ENCODE measurements at places on chromosomes 7 and 10.

- H3K4me3 ChIP-seq = no peak overlapping the region
- no peaks in the 10 kb centered on the region for H3K36me3 ChIP-seq
- no peak overlapping the region for H3K27ac ChIP-seq
- H3K4me1 ChIP-seq = peaks cover 9% of the 10 kb centered on the region
- H3K27me3 ChIP-seq = no peaks in the 10 kb centered on the region
Observed at GRCh38 chr7:111499027-111499426, 63.3 kb downstream of the IMMP2L start.

- no peak for DNase-seq
- H3K36me3 ChIP-seq = no peaks in the 10 kb centered on the region
- no peak overlapping the region for H3K4me3 ChIP-seq
Observed at GRCh38 chr10:85311613-85312337, 983.4 kb downstream of the CCSER2 start.

DNA sequence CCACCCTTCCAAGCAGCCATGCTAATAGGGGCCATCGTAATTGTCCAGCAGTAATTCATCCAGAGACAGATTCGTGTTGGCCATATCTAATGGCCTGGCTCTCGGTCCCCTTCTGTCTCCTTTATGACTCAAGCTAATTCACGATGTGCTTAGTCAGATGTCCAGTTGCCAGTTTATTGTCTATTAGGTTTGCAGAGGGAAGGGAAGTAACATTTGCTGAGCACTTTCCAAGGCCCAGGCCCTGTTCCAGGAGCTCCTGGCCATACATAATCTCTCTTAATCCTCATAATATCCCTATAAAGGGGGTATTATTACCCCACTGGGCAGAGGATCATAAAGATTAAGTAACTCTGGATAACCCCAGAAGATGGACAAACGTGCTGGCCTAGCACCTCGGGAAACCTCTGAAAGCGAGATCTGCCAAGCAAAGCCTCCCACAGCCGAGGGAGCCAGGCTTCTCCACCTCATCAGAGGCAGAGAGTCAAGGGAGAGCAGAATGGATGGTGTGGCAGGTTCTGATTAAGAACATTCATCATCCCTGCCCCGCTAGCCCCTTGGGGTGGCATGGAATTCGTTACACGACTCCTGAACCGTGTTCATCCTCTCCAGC lies 153.7 kb downstream of the PLXNA4 start:
- peak; percentile 55 for DNase-seq
- H3K4me1 ChIP-seq = no peaks in the 10 kb centered on the region
- no peaks in the 10 kb centered on the region for H3K27me3 ChIP-seq
- no peak overlapping the region for H3K27ac ChIP-seq

GRCh38 chr10:64209561-64209960 lies 688.4 kb downstream of the REEP3 start:
- no peak overlapping the region for H3K27ac ChIP-seq
- no peak for DNase-seq
- no peak overlapping the region for H3K4me3 ChIP-seq
- H3K27me3 ChIP-seq = no peaks in the 10 kb centered on the region

DNA sequence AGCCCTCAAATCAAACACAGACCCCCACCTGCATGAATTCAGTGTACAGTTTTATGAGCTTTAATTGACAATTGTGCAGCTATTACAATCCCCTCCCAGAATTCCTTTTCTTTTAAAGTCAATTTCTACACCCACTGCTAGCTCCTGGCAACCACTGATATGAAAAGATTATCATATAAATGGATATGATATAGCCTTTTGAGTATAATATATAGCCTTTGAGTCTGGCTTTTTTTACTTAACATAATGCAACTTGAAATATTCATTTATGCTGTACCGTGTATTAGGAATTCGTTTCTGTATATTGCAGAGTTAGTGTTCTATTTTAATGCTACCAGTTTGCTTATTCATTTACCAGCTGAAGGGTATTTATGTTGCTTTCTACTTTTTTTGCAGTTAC lies 127.7 kb downstream of the CCSER2 start:
- H3K4me1 ChIP-seq = no peaks in the 10 kb centered on the region
- 0 out of 2 replicates have a peak, but pooled peaks cover 4% of the 10 kb centered on the region for H3K36me3 ChIP-seq
- H3K27ac ChIP-seq = no peak overlapping the region
- no peak overlapping the region for H3K4me3 ChIP-seq
- H3K27me3 ChIP-seq = no peaks in the 10 kb centered on the region
- no peak for DNase-seq

DNA sequence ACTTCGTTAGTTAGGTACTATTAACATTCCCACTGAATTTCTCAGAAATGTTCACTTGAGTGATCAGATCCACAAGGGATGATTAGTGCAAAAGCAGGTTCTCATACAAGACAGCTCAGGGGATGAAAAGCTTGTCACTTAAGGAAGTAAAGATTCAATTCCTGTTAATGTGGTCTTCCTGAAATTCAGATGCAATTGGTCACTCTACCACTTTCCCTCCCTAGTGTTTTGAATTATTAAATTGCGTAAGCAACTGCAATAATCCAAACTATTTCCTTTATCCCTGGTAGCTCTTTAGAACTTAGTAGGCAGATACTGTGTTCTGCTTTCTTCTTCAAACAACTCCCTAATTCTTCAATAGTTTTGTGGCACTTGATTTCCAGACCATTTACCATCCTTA lies 121.4 kb downstream of the MAGI2 start:
- DNase-seq = peak; percentile 1
- H3K4me3 ChIP-seq = no peak overlapping the region
- H3K27me3 ChIP-seq = no peaks in the 10 kb centered on the region
- H3K4me1 ChIP-seq = no peaks in the 10 kb centered on the region
- H3K27ac ChIP-seq = no peak overlapping the region

DNA sequence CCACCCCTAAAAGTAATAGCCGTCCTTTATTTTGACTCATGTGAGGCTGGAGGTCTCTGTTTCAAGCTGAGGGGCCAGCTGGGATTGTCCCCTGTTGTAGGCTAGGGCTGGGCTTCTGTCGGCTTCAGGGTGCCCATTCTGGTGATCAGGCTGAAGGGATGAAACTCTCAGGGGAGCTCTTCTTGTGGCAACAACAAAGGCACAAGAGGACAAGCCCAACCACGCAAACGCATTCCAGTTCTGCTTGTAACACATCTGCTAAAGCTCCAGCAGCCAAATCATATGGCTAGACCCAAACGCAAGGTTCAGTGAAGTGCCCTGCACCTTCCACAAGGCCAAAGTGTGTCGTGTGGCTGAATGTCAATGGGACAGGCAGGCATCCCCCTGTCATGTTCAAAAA lies 405.7 kb downstream of the INHBA start:
- H3K27me3 ChIP-seq = no peaks in the 10 kb centered on the region
- no peaks in the 10 kb centered on the region for H3K36me3 ChIP-seq
- no peak overlapping the region for H3K27ac ChIP-seq
- no peak for DNase-seq

DNA sequence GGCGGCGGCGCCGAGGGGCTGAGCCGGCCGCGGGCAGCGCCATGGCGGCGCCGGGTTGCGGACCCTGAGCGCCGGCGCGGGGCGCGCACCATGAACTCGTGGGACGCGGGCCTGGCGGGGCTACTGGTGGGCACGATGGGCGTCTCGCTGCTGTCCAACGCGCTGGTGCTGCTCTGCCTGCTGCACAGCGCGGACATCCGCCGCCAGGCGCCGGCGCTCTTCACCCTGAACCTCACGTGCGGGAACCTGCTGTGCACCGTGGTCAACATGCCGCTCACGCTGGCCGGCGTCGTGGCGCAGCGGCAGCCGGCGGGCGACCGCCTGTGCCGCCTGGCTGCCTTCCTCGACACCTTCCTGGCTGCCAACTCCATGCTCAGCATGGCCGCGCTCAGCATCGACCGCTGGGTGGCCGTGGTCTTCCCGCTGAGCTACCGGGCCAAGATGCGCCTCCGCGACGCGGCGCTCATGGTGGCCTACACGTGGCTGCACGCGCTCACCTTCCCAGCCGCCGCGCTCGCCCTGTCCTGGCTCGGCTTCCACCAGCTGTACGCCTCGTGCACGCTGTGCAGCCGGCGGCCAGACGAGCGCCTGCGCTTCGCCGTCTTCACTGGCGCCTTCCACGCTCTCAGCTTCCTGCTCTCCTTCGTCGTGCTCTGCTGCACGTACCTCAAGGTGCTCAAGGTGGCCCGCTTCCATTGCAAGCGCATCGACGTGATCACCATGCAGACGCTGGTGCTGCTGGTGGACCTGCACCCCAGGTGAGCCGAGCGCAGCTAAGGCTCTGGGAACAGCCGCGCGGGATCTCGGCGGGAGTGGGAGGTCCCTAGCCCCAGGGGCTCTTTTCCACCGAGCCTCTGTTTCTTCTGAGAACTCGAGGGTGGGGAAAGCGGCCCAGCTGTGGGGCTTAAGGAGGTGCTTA lies at the start of gene GPR26:
TSS of gene GPR26 (plus strand) at position 38 of the 919 bp plus-strand sequence. CDS start at position 91, 53 bp downstream.
- DNase-seq = peak; percentile 57
- no peaks in the 10 kb centered on the region for H3K36me3 ChIP-seq
- no peak within 1 kb of the TSS for H3K27ac ChIP-seq

- H3K4me1 ChIP-seq = no peaks in the 10 kb centered on the region
- no peak for DNase-seq
Observed at GRCh38 chr7:72035266-72035665, 376.9 kb downstream of the CALN1 start.

DNA sequence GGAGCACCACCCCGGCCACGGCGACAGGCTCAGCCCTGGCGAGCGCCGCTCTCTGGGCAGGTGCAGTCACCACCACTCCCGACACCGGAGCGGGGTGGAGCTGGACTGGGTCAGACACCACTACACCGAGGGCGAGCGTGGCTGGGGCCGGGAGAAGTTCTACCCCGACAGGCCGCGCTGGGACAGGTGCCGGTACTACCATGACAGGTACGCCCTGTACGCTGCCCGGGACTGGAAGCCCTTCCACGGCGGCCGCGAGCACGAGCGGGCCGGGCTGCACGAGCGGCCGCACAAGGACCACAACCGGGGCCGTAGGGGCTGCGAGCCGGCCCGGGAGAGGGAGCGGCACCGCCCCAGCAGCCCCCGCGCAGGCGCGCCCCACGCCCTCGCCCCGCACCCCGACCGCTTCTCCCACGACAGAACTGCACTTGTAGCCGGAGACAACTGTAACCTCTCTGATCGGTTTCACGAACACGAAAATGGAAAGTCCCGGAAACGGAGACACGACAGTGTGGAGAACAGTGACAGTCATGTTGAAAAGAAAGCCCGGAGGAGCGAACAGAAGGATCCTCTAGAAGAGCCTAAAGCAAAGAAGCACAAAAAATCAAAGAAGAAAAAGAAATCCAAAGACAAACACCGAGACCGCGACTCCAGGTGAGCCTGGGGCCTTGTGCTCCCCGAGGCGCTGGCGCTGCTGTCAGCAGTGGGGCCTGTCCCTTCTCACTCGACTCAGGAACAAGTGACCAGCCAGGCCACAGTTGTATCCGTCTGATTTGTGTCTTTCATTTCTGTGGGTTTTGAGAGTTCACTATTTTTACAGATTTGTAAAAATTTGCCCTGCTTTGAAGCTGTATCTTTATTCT lies 117.7 kb downstream of the CYTH3 start:
- H3K36me3 ChIP-seq = peaks cover 31% of the 10 kb centered on the region
- H3K27ac ChIP-seq = no peak overlapping the region
- H3K4me3 ChIP-seq = no peak overlapping the region
- H3K4me1 ChIP-seq = no peaks in the 10 kb centered on the region
- no peaks in the 10 kb centered on the region for H3K27me3 ChIP-seq

DNA sequence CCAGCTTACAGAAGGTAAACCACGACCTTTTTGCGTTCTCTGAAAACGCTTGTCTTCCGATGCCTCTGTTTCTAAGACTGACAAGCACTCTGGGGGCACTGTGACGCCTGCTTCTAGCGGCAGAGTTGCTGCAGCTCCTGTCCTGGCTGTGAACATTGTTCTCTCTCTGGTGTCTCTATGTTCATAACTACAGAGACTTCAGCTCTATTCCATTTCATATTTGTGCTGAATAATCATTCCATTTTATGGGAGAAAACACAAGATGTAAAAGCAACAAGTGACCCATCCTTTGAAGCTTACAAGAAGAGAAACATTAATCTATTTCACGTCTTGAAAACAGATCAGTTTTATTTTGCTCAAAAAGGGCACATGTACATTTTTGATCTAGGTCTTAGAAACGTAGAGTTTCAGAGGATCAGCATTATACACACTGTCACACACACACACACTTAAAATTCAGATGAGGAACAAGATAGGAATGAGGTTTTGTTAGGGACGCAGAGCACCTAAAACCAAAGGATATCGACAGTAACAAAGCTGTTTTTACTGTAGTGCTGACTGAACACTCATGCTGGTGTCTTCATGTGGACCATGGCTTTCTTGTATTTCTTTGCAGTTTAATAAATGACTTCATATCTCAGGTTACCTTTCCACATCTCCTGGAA lies 3.0 kb downstream of the IKZF1 start:
- H3K27ac ChIP-seq = no peak overlapping the region
- no peaks in the 10 kb centered on the region for H3K4me1 ChIP-seq
- peaks cover 78% of the 10 kb centered on the region for H3K27me3 ChIP-seq
- H3K4me3 ChIP-seq = no peak overlapping the region
- DNase-seq = no peak

GRCh38 chr10:78732381-78732780 lies 336.4 kb upstream of the ZMIZ1 start:
- H3K4me3 ChIP-seq = no peak overlapping the region
- H3K27ac ChIP-seq = no peak overlapping the region
- no peaks in the 10 kb centered on the region for H3K36me3 ChIP-seq
- peaks cover 19% of the 10 kb centered on the region for H3K27me3 ChIP-seq

GRCh38 chr10:11131112-11131639 lies 113.5 kb downstream of the CELF2 start:
- no peak overlapping the region for H3K4me3 ChIP-seq
- no peaks in the 10 kb centered on the region for H3K36me3 ChIP-seq
- H3K27me3 ChIP-seq = no peaks in the 10 kb centered on the region
- H3K27ac ChIP-seq = no peak overlapping the region
- no peak for DNase-seq

DNA sequence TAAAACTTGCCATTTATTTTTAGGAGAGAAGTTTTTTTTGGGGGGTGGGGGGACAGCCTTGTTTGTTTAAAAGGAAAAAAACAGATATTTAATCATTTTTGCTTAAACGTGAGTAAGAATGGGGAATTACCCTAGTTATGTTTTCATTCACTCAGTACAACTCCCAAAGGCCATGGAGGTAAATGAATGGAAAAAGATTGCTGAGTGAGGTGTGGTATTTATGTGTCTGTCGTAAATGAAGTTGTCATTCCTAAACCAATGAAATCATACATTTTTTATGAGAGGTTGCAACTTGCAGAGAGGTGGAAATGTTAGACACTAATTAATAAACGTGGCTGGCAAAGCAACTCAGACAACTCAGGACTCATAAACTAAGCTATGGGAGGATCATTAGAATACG lies 218.1 kb downstream of the CELF2 start:
- H3K4me3 ChIP-seq = no peak overlapping the region
- 0 out of 2 replicates have a peak, but pooled peaks cover 6% of the 10 kb centered on the region for H3K4me1 ChIP-seq
- no peak for DNase-seq
- no peak overlapping the region for H3K27ac ChIP-seq
- no peaks in the 10 kb centered on the region for H3K36me3 ChIP-seq

- H3K4me1 ChIP-seq = no peaks in the 10 kb centered on the region
- no peak overlapping the region for H3K27ac ChIP-seq
- peak; percentile 69 for DNase-seq
- no peaks in the 10 kb centered on the region for H3K27me3 ChIP-seq
- no peak overlapping the region for H3K4me3 ChIP-seq
Observed at GRCh38 chr10:12656518-12657142, 307.3 kb downstream of the CAMK1D start.

GRCh38 chr10:121658611-121659010 lies 60.4 kb upstream of the FGFR2 start:
- no peak overlapping the region for H3K27ac ChIP-seq
- no peak for DNase-seq
- H3K27me3 ChIP-seq = no peaks in the 10 kb centered on the region
- H3K4me3 ChIP-seq = no peak overlapping the region

All from GM23248 (cell line).